ENCODE measurements at places on chromosomes 12 and 14. TPM values are rescaled to one million over a fixed set of nuclear protein-coding genes. Genes with fewer than 3 reads are reported as not detected.

CABP1 gene
- not detected for total RNA-seq

TSHR gene
- total RNA-seq = not detected

FERMT2 gene
- total RNA-seq = 84.1 TPM

DNA sequence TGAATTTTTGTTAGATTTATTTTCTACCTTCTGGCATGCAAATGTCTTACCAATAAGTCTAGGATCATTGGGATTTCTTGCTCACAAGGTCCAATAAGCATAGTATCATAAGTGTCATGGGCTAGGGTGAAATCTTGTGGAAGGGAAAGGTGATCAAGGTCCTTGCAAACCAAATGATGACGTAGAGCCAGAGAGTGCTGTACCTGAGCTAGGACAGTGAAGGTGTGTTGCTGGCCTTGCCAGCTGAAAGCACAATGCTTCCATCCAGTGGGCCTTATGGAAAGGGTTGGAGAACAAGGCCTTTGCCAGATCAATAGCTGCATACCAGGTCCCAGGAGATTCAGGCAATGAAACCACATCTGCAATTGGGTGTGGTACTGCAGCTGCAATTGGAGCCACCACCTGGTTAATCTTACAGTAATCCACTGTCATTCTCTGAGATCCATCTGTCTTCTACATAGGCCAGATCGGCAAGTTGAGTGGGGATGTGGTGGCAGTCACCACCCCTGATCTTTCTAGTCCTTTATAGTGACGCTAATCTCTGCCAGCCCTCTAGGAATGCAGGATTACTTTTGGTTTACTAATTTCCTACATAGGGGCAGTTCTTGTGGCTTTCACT lies 208.9 kb upstream of the MYL2 start:
- DNase-seq = no peak

DNA sequence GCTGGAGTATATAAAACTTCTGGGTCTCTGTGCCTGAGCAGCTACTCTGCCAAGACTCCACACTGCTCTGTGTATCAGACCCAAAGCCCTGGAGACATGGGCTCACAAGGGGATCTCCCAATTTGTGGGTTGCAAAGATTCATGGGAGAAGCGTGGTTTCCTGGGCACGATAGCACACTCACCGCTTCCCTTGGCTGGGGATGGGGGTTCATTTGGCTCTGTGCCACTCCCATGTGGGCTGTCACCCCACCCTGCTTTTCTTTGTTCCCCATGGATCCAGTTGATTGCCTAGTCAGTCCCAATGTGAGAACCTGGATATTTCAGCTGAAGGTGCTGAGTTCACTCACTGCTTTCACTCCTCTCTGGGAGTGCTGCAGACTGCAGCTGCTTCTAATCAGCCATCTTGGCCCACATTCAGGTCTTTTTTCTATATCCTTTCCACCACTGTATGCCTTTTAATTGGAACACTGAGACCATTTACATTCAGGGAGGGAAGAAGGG lies 40.0 kb upstream of the PCNX4 start:
- peak; percentile 35 for DNase-seq

- no peak for DNase-seq
Observed at GRCh38 chr12:115882936-115883335, 394.6 kb downstream of the MED13L start.

- peak; percentile 65 for DNase-seq
Observed at GRCh38 chr12:112537710-112538396, 119.1 kb downstream of the PTPN11 start.

GRCh38 chr12:39440101-39440500 lies 2.8 kb downstream of the KIF21A start:
- DNase-seq = no peak

DNA sequence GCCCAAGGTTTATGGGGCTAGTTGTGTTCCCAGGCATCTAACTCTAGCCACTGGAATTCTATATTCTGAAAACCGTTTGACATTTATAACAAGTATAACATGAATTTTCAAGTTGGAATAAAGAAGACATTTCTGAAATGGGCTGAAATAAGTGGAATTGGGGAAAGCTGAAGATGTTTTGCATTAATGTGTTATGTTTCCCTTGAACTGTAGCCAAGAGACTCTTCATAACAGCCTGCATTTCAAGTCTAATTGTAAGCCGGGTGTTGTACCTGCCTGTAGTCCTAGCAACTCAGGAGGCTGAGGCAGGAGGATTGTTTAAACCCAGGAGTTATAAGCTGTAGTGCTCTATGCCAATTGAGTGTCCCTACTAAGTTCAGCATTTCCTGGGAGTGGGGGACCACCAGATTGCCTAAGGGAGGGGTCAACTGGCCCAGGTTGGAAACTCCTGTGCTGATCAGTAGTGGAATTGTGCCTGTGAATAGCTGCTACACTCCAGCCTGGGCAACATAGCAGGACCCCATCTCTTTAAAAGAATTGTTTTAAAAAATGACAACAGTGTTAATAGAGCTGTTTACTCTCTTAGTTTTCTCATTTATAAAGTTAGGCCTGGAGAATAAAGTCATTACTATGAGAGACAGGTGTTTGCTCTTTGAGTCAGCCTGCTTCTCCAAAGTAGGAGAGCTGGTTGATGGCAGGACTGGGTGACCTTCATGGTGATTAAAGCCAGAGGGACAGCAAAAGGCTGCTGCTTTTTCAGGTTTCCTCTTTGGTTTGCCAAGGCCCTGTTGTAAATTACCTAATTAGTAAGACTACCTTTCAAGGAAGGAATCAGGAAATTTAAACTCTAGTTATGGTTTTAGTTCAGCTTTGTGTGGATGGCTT lies 483.6 kb upstream of the RGS6 start:
- no peak for DNase-seq

- no peak for DNase-seq
Observed at GRCh38 chr14:104541905-104542465, 37.6 kb upstream of the C14orf180 start.

GRCh38 chr14:100846309-100846859 lies 20.5 kb downstream of the MEG3 start:
- no peak for DNase-seq

DNA sequence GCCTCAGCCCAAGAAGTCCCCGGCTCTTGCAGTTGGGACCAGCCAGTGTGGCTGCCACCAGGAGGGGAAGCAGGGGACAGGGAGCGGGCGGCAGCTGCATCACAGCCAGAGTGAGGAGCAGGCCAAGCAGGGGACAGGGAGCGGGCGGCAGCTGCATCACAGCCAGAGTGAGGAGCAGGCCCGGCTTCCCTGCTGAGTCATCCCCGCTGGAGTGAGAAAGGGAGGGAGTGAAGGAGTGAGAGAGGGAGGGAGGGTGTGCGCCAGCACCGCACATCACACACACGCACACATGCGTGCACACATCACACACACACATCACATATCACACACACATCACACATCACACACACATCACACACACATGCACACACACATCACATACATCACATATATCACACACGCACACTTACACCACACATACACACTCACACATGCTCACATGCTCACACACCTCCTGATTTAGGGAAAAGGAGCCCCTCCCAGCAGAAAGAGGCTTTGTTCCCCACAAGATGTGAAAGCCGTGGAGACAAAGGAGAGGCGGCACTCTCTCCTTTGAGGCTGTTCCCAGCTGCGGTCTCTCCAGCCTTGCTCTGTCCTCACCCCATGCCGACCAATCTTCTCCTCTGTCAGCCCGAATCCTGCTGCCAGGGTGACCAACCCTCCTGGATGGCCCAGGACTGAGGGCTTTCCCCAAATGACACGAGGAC lies 16.7 kb upstream of the ZDHHC22 start:
- DNase-seq = peak; percentile 73

GRCh38 chr14:93430315-93431035 lies at the start of gene UNC79:
Gene UNC79 (plus strand): TSS chr14:93430939. CDS start chr14:93431030, 91 bp downstream.
- DNase-seq = peak; percentile 0

- DNase-seq = no peak
Observed at GRCh38 chr12:34401659-34402227, 379.4 kb downstream of the ALG10 start.

DNA sequence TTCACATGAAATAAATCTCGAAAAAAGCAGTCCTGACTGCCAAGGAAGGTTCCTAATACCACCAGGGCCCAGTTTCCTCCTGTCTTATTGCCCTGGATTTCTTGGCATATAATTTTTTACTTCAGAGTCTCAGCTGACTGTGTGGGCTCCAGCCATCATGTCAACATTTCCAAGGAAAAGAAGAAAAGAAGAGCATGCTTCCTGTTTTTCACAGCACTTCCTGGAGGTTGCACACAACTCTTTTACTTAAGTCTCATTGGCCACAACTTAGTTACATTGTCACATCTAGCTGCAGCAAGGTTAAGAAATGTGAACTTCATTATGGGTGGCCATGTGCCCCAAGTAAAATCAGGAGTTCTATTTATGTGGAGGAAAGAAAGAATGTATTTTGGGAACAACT lies 24.3 kb downstream of the DACT1 start:
- no peak for DNase-seq

DNA sequence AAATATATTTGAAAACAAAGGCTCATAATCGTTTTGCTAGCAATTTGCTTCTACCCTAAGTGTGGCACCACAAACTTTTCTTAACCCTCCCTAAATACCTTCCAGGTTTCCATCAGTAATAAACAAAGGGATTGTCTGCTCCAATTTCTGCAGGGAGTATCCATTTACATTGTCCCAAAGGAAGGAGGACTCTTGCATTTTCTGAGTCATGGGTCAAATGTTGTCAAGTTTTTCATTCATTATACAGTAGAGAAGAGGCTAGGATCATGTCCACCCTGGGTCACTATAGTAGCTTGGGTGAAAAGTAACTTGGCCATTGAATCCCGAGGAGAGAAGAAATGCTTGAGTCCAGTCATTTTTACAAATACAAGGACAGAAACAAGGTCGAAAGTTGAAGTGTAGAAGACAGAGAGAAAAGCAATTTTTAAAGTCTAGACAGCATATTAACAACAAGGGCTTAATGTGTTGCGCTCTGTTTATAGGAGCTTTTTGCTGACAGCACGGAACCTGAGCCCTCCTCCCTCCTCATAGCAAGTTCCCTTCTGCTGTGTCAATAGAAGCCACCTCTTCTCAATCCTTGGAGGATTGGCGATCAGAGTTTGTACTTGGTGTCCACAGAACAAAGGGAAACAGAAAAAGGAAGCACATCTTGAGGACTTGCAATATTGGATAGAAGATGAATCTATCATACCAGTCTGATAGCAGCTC lies 53.1 kb downstream of the TMEM30B start:
- DNase-seq = no peak

GRCh38 chr14:94561656-94562010 lies 391 bp downstream of the SERPINA4 start:
- DNase-seq = no peak
